ENCODE measurements at places on chromosomes 6 and 20. TPM values are rescaled to one million over a fixed set of nuclear protein-coding genes. Genes with fewer than 3 reads are reported as not detected.

The PTPRT gene
- 1.6 TPM for total RNA-seq

The WFDC10B gene
- not detected for total RNA-seq

The RIPPLY2 gene
- not detected for total RNA-seq

The EBF4 gene
- total RNA-seq = 1.3 TPM

The C6orf52 gene
- total RNA-seq = not detected

The OXT gene
- total RNA-seq = not detected

The RSPH4A gene
- total RNA-seq = 0.84 TPM

The PNPLA1 gene
- total RNA-seq = 0.37 TPM

The SLC17A2 gene
- total RNA-seq = not detected

The PDYN gene
- total RNA-seq = not detected

The BANF2 gene
- not detected for total RNA-seq

The POU5F1 gene
- total RNA-seq = 1.3 TPM

The PLCG1 gene
- total RNA-seq = 57.4 TPM

The CST4 gene
- not detected for total RNA-seq

The OPN5 gene
- total RNA-seq = not detected

The GRIK2 gene
- total RNA-seq = 2.3 TPM

The HLA-DRB1 gene
- 58.6 TPM for total RNA-seq

The C6orf15 gene
- total RNA-seq = not detected

The LY6G6F gene
- total RNA-seq = not detected

The BICRAL gene
- total RNA-seq = 7.6 TPM

The KHDC1L gene
- not detected for total RNA-seq

The CRISP3 gene
- not detected for total RNA-seq

The FAM162B gene
- 9.7 TPM for total RNA-seq

The KCNQ2 gene
- not detected for total RNA-seq

The SLC13A3 gene
- total RNA-seq = 2.7 TPM

The CALHM6 gene
- 9.5 TPM for total RNA-seq

The LY6G6C gene
- total RNA-seq = not detected

The NHSL1 gene
- total RNA-seq = 18.6 TPM

The CTCFL gene
- not detected for total RNA-seq

The GPR6 gene
- not detected for total RNA-seq

The C6orf141 gene
- total RNA-seq = 2.8 TPM

The RPS21 gene
- 2,182 TPM for total RNA-seq

The PSORS1C2 gene
- not detected for total RNA-seq

Measured in omental fat pad (tissue), 4 donors.